Upper lobe of left lung (tissue), 6 donors: ENCODE measurements at places on chromosomes 7 and 10. TPM values are rescaled to one million over a fixed set of nuclear protein-coding genes. Genes with fewer than 3 reads are reported as not detected.

DNA sequence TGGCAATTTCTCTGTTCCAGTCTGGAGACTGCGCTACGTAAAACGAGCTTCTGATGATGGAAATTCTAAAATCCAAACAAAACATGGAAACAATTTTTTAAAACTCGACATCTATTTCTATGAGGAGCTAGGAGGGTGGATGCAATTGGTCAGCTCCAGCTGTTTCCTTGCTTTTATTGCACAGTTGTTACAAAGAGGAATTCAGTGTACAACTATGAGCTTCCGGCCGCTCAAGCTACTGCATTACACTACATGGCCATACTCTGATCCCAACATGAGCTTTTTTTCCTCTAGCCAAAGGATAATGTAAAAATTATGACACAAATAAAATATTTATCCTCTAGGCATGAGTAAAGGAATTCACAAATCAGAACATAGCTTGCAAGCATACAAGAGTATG, 403.1 kb upstream of the C7orf33 start:
- no peak for DNase-seq

DNA sequence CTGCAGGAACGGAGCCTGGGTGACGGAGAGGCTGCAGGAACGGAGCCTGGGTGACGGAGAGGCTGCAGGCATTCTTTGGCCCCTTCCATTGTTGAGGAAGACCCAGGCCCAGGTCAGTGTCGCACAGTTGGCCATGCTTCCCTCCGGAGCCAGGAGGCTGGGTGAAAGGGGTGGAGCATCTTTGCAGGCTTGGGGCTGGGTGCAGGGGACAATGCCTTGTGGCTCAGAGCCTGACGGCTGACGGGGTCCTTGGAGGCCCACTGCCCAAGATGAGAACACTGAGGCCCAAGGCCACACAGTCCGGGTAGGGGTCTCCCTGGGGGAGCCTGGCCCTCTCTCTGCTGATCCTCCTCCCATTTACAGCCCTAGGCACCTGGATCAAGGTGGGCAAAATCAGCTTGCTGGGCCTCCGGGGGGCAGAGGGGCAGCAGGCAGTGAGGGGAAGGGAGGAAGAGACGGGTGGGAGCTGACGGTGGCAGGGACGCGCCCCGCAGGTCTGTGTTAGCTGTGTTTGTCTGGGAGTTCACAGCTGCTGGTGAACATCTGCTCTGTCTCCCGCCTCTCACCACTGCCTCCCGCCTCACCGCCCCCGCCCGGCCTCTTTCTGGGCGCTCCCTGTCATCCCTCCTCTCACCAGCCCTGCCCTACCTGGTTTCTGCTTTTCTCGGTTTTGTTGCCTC, 30.6 kb upstream of the PCBD1 start:
- no peak for DNase-seq

Gene NUTM2B
- total RNA-seq, result 6.3 TPM

- no peak for DNase-seq
Measured at GRCh38 chr7:90713628-90714027, 117.5 kb downstream of the CDK14 start.

DNA sequence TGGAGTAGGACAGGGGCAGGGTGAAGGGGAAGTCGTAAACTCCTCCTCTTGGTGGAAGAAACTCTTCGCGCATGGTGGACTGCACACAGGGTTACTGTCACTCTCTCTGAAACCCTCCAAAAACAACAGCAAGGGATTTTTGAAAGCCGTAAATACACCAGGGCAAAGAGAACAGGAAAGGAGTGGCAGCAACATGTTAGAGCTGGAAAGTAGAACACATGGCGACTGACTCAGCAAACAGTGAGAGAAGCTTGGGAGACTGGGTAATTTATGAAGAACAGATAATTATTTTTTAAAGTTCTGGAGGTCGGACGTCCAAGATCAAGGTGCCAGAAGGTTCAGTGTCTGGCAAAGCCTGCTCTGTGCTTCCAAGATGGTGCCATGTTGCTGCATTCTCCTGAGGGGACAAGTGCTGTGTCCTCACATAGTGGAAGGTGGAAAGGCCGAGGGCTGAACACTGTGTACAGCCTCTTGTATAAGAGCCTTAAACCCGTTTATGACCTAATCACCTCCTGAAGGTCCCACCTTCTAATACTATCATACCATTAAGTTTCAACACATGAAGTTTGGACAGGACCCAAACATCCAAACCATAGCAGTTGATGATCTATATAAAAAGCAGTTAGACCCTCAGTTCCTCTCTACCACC, 22.5 kb upstream of the C10orf53 start:
- DNase-seq, result no peak

DNA sequence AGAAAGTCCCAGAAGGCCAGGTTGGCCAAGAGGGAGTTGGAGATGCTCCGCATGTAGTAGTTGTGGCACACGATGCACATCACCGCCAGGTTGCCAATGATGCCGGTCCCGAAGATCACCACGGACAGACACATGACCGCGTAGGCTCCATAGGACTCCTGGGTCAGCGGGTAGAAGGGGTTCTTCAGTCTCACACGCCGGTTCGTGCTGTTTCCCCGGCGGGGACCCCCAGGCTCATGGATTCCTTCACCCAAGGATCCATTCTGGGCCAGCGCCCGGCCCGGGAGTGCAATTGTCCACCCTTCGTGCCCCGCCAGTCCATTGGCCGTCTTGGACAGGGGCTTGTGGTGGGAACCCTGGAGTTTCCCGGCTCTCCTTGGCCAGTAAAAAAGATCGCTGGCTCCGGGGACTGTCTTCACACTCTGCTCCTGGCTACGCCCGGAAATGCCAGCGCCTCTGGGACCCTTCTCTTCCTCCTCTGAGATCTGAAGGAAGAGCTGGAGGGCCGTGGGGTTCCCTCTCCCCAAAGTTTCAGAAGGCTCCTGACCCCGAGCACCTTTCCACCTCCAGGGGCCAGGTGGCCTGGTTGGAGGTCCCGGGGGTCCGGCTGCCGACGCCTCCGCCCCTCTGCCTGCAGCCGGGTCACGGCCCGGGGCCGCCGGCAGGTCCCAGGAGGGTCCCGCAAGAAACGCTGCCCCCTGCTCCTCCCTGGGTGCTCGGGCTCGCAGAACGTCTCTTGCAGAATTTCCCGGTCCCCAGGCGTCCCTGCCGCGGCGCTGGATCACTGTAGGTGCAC, 1.3 kb downstream of the GPR37 start:
- DNase-seq, result peak; percentile 82

DNA sequence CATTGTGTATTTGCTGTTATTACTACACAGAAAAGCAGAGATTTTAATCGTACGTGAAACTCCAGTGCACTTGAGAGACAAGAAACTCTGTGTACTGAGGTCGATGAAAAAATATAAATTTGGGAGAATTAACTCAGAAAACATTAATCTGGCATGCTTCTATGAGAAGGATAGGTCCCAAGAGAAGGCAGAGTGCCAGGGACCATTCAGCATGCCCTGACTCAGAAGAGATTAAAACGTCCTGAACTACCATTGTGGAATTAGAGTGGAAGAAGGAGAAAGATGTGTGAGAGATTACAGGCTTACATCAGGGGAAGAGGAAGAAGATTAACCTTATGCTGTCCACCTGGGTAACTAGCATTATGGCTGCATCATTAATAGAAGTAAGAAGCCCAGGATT, 72.4 kb downstream of the REEP3 start:
- no peak for DNase-seq

DNA sequence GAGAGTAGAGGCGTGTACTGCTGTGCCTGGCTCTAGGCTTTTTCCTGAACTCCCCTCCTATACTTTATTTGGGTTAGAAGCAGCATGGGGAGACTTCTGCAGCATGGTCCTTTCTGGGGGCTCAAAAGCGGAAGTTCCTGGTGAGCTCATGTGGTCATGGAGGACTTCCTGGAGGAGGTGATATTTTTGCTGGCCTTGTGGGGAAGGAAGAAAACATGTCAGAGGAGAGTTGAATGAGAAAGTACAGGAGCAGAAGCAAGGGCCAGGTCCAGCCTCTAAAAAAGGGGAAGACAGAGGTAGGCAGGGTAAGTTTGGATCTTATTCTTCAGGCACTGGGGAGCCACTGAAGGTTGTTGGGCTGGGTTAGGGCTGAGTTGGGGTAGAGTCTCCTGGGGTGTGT, 45.5 kb downstream of the CASTOR2 start:
- DNase-seq, result no peak

Gene ASAH2
- 0.61 TPM for total RNA-seq

DNA sequence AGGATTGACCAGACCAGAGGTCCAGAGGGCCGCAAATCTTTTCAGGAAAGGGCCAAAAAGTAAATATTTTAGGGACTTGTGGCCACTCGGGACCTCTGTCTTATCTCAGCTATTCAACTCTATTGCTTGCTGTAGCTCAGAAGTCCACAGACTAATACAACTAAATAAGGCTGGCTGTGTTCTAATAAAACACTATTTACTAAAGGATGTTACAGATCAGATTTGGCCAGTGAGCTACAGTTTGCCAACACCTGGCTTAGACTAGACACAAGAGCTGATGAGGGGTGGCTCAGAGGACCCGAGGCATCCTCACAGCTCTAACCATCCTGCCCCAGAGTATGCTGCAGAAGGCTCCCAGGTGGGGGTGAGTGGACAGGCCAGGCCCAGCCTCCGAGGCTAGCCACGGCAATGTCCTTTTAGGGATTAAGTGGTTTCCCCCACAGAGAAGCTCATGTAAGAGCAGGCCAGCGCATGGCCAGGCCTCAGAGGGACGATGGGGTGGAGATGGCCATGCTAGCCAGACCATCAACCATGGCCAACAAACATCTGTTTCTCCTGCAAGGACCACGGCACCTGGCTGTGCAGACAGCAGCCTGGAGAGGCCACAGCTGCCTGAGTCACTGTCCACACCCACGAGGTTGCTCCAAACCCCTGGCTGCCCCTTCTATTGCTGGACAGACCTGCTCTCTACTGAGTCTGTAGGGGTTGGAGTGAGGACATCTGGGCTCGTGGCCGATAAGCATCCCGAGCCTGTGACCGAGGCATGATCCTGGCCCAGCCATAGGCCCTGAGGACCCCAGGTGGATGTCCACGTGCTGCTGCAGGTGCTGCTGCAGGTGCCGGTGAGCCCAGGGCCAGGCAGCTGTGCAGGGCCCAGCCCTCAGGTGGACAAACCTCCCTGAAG, 76.5 kb downstream of the AFAP1L2 start:
- no peak for DNase-seq
